ENCODE measurements at places on chromosomes 4 and X. TPM values are rescaled to one million over a fixed set of nuclear protein-coding genes. Genes with fewer than 3 reads are reported as not detected.

Gene FAM47A
- total RNA-seq = not detected

Gene FMR1
- total RNA-seq = 53.6 TPM

Gene MTNR1A
- not detected for total RNA-seq

GRCh38 chr4:8644461-8644891, 51.9 kb downstream of the CPZ start:
- no peak overlapping the region for H3K4me3 ChIP-seq
- no peaks in the 10 kb centered on the region for H3K4me1 ChIP-seq
- no peaks in the 10 kb centered on the region for H3K27me3 ChIP-seq
- no peak for DNase-seq

- H3K4me3 ChIP-seq = no peak overlapping the region
- H3K4me1 ChIP-seq = peaks cover 30% of the 10 kb centered on the region
- no peaks in the 10 kb centered on the region for H3K36me3 ChIP-seq
- H3K27ac ChIP-seq = peak overlapping the region; percentile 69
- H3K27me3 ChIP-seq = no peaks in the 10 kb centered on the region
Observed at GRCh38 chrX:23884427-23885024, 23.2 kb downstream of the APOO start.

- H3K36me3 ChIP-seq = no peaks in the 10 kb centered on the region
- DNase-seq = no peak
- no peaks in the 10 kb centered on the region for H3K27me3 ChIP-seq
- H3K4me3 ChIP-seq = no peak overlapping the region
Observed at GRCh38 chr4:8073206-8073863, 85.3 kb downstream of the ABLIM2 start.

- no peaks in the 10 kb centered on the region for H3K36me3 ChIP-seq
- no peak overlapping the region for H3K27ac ChIP-seq
- no peaks in the 10 kb centered on the region for H3K27me3 ChIP-seq
- no peak for DNase-seq
Observed at GRCh38 chr4:183411291-183411861, 33.1 kb upstream of the CDKN2AIP start.

DNA sequence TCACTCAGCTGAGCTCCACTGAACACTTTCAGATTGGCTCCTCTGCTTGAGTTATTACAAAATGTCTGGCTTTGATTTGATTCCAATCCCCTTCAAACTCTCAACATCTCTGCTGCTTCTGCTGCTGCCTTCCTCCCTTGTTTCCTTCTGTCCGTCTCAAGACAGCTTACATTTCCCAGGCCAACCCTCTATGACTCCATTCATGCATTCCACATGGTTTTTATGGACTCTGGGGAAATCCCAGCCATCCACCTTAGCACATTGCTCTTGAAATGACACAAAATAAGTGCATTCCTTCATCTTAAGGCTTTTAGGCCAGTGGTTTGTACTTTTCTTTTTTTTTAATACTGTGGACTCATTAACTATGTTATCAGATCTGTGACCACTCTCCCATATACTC, 68.5 kb upstream of the TMEM164 start:
- H3K36me3 ChIP-seq = no peaks in the 10 kb centered on the region
- H3K27me3 ChIP-seq = no peaks in the 10 kb centered on the region
- H3K4me1 ChIP-seq = no peaks in the 10 kb centered on the region
- H3K27ac ChIP-seq = no peak overlapping the region
- no peak for DNase-seq
- H3K4me3 ChIP-seq = no peak overlapping the region

GRCh38 chrX:154541896-154542722, 4.5 kb downstream of the G6PD start:
- no peaks in the 10 kb centered on the region for H3K27me3 ChIP-seq
- no peak overlapping the region for H3K4me3 ChIP-seq
- peak overlapping the region; percentile 82 for H3K27ac ChIP-seq
- DNase-seq = peak; percentile 68
- H3K36me3 ChIP-seq = no peaks in the 10 kb centered on the region

GRCh38 chrX:22118161-22118830, 86.2 kb downstream of the PHEX start:
- H3K27ac ChIP-seq = peak overlapping the region; percentile 69
- H3K27me3 ChIP-seq = no peaks in the 10 kb centered on the region
- no peak for DNase-seq
- H3K4me3 ChIP-seq = no peak overlapping the region

DNA sequence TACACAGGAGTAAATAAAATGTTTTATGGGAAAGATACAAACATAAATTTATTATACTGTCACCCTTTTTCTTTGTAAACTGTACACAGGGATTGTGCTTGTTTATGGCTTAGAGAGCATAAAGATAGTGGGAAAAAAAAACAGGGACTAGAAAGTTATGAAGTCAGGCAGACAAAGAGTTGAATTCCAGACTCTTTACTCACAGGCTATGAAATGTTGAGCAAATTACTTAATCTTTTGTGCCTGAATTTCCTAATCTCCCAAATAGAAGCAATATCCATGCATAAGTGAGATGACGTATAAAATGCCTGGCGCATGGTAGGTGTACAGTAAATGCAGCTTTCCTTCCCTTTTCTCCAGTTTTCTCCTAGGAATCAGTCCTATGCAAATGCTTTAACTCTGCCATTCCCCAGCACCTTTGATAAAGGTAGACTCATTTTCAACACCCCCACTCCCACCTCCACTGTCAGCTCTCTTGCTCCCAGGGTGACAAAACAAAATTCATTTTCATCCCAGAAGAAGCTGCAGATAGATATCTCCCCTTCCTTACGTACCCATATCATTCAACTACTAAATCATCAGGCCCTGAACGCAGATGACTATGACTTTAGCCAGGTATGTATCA, 44.5 kb upstream of the BTC start:
- no peaks in the 10 kb centered on the region for H3K36me3 ChIP-seq
- no peak overlapping the region for H3K4me3 ChIP-seq
- H3K4me1 ChIP-seq = no peaks in the 10 kb centered on the region
- no peak overlapping the region for H3K27ac ChIP-seq
